NK-92 treated with Interleukin-12 subunit alpha and Interleukin-12 subunit beta, amount 100 ng/mL, for 24 hours (cell line): ENCODE measurements at places on chromosomes 11 and 22.

GRCh38 chr11:45798793-45799441 lies 6.0 kb upstream of the SLC35C1 start:
- no peak for DNase-seq

GRCh38 chr22:29359469-29359868 lies 28.9 kb downstream of the AP1B1 start:
- no peak for DNase-seq

DNA sequence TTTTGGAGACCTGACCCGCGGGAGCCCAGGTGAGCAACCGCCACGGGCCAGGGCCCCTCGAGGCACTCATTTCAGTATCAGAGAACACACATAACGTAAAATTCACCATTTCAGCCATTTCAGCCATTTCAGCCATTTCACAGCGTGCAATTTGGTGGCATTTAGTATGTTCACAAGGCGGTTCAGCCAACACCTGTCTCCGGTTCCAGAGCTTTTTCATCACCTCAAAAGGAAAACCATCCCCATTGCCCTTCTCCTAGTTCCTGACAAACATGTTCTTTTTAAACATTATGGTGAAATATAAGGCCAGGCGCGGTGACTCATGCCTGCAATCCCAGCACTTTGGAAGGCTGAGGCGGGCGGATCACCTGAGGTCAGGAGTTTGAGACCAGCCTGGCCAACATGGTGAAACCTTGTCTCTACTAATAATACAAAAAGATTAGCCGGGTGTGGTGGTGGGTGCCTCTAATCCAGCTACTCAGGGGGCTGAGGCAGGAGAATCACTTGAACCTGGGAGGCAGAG lies 119.3 kb downstream of the KCNQ1 start:
- DNase-seq: no peak

- no peak for DNase-seq
Measured at GRCh38 chr11:123179586-123179985, 15.5 kb downstream of the CLMP start.

GRCh38 chr22:44604991-44605390 lies 97.0 kb upstream of the PRR5 start:
- no peak for DNase-seq

GRCh38 chr11:122313581-122313980 lies 197.6 kb upstream of the BLID start:
- no peak for DNase-seq

DNA sequence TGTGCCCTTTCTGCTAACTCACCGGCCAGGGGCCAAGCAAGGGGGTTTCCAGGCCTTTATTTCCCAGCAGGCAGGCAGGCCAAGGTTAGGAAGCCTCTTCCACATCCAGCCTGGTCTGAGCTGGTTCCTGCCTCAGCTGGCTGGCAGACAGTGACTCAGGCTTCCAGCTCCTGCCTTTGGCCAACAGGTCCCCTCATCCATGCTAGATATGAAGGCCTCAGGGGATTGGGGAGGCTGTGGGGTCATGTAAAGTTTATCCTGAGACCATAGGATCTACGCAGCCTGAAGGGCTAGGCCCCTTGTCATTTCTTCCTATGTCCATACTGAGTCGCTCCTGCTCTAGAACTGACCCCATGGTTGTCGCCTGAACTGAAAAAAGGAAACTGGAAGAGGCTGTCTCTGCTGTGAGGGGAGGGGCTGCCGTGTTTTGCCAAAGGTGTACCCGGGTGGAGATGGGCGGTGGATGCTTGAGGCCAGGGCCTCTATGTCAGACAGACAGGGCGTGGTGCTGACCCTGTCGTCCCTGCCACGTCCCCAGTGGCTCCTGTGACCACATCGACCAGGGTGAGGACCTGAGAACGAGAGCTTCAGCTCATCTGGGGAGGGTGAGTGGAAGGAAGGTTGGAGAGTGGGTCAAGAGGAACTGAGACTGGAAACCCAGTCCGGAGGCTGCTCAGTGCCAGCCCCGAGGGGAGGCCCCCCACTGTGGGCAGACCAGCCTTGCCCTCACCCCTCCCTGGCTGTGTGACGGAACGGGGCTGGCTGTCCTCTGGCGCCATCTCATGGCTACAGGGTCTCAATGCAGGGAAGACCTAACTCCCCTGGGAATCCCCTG lies 17.0 kb downstream of the P2RY6 start:
- no peak for DNase-seq

DNA sequence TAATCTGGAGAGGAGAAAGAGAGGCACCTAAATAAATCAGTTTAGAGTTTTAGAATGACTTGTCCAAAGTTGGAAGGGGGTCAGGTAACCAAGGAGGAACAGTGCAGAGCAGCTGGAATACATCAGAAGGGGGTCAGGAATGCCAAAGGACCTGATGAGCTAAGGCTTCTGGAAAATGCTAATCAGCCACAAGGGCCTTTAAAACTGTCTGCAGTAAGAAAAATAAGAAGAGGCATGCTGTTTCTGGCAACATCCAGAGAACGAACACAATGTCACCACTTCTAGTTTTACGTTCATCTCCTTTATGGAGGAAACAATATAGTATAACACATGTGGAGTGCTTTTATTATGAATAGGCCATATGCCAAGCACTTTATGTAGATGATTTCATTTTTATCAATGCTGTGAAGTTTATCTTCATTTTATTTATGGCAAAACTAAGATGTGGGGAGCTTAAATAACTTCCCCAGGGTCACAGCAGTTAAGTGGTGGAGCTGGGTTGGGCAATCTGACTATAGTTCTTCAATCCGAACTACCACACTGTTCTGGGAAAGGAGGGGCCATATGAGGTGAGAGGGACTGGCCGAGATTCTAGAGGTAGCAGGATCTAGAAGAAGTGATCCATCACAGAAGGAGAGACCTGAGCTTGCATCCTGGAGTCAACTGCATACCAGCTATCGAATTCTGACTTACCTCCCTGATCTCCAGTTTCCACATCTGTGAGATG lies 22.6 kb downstream of the ACO2 start:
- DNase-seq: no peak

- DNase-seq: no peak
Measured at GRCh38 chr11:94767291-94767690, 865 bp upstream of the AMOTL1 start.

- DNase-seq: no peak
Measured at GRCh38 chr11:119320240-119320775, 3.4 kb upstream of the MCAM start.

GRCh38 chr11:133895061-133895479 lies 49.8 kb upstream of the SPATA19 start:
- DNase-seq: no peak

DNA sequence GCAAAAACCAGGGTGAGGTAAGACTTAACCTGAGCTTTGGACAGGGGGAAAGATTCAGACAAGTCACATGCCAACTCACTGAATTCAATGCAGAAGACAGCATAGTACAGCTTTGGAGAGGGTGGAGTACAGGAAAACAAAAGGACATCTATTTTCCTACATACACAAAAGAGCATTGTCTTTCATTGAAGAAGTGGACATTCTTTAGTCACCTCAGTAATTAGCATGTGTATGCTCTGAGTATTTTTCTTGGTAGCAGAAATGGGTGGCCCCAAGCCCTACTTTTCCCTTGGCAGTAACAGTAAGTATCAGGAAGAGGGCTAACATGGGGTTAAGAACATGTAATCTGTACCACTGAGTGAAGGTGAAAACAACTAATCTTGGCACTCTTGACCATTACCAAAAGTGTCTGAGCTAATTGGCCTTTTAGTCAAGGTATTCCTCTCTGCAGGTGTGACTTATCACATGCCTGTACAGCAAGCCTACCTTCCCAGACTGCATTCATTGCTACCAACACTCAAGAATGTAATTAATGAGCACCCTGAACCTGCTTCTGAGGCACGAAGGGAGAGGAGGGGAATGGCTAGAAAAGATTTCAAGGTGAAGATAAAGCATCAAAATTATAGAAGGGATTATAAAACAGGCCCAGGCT lies 33.9 kb downstream of the SYTL2 start:
- DNase-seq: no peak

DNA sequence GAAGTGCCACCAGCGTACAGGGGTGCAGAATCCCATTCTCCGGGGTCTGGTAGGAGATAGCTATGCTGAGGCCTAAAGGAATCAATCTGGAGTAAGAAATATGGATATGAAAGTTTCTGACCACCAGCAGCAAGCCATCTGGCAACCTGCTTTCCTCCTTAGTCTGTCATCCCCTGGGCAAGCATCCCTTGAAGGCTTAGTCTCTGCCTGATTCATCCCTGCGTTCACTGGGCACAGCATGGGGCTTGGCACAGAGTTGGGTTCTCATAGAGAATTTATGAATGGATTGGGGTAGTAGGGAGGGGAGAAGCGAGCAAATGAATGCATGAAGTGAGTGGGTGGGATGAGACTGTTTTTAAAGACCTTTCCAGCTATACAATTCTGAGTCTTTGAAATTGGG lies 85.8 kb upstream of the NARS2 start:
- DNase-seq: no peak

DNA sequence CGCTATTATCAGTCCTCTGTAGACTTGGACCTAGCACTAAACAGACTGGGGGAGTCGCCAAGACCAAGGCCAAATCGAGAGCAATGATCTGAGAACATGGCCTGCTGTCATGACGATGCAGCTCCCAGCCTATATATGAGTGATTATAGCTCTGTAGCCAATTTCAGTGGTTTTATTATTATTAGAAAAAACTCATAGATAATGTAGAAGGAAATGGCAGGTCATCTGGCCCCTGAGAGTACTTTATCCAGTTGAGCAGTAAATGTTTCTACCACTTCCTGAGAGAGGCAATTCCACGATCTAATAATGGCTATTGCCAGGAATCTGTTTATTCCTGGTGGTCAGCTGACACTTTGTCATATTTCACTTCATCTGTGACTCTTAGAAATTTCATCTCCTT lies 666.7 kb downstream of the OPCML start:
- DNase-seq: no peak

DNA sequence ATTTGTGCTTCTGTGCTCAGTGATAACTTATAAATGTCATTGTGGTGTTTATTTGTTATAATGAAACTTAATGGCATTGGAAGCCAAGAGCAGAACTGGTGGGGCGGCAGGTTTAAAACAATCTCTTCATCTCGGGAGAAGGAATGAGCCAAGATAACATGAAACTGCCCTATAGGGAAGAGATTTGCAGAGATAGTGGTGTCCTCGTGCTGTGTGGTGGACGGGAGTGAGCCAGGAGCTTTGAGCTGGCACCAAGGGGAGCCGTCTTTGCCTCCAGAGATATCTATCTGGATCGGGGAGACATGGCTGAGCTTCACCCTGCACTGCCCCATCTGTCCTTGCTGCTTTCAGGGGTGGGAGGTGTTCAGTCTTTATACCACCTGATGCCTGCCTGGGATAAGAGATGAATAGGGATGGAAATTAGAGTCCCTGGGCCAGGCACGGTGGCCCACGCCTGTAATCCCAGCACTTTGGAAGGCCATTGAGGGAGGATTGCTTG lies 189.6 kb downstream of the ST3GAL4 start:
- DNase-seq: no peak

DNA sequence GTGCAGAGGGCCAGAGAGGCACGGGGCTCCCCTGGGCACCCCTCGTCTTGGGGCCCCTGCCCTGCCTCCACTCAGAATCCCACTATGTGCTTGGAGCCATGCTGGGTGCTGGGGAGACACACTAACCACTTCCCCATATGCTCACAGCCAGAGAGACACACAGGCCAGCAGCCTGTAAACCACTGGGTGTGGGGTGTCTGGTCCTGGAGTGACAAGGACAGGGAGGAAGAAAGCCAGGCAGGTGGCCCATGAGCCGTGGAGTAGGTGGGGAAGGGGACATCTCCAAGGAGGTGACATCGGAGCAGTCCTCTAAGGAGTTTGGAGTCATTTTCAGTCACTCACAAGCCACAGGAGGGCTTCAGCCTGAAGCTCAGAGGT lies 58.9 kb downstream of the CDKN1C start:
- no peak for DNase-seq

- DNase-seq: no peak
Measured at GRCh38 chr11:75403037-75403436, 3.7 kb downstream of the RPS3 start.

DNA sequence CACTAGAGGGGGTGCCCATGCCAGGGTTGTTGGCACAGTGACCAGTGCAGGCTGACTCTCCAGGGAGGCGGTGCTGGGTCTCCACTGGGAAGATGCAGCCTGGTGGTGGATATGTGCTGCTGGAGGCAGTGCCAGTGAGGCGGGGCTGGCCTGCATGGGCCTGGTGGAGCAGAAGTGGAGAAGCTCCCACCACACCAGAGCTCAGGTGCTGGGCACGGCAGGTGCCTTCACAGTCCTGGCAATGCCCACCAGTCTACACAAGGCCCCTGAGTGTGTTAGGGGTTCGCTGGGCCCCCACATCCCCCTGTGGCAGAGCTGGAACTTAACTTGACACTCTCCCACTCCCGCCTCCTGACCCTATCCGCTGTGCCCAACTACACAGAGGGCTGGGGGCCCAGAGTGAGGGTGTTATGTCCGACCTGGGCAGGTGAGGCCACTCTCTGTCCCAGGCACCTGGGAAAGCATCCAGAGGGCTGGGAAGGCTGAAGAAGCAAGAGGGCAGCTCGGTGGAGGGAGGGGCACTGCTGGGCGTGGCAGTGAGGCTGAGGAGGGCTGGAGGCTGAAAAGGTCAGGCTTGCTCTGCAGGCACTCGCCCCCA lies 102.4 kb upstream of the B3GAT1 start:
- no peak for DNase-seq

DNA sequence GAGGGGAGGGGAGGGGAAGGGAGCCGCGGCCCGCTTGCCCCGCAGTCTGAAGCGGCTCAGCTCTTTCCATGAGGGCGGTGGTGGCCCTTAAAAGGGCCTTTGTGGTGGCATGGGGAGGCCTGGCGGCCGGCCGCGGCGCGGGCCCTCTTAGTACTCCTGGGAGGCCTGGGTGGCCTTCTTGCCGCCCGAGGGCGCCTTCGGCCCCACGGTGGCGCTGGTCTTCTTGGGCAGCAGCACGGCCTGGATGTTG lies 6.9 kb downstream of the DPAGT1 start:
- peak; percentile 78 for DNase-seq

- DNase-seq: no peak
Measured at GRCh38 chr22:27877501-27877900, 41.6 kb downstream of the PITPNB start.

- DNase-seq: no peak
Measured at GRCh38 chr11:109036011-109036410, 371.1 kb downstream of the DDX10 start.

- DNase-seq: no peak
Measured at GRCh38 chr11:64900263-64900678, 16.7 kb downstream of the ATG2A start.

- no peak for DNase-seq
Measured at GRCh38 chr11:116117331-116118137, 613.3 kb upstream of the CADM1 start.
